Left cardiac atrium (tissue), 4 donors: ENCODE measurements at places on chromosomes 16 and 17. TPM values are rescaled to one million over a fixed set of nuclear protein-coding genes. Genes with fewer than 3 reads are reported as not detected.

DNA sequence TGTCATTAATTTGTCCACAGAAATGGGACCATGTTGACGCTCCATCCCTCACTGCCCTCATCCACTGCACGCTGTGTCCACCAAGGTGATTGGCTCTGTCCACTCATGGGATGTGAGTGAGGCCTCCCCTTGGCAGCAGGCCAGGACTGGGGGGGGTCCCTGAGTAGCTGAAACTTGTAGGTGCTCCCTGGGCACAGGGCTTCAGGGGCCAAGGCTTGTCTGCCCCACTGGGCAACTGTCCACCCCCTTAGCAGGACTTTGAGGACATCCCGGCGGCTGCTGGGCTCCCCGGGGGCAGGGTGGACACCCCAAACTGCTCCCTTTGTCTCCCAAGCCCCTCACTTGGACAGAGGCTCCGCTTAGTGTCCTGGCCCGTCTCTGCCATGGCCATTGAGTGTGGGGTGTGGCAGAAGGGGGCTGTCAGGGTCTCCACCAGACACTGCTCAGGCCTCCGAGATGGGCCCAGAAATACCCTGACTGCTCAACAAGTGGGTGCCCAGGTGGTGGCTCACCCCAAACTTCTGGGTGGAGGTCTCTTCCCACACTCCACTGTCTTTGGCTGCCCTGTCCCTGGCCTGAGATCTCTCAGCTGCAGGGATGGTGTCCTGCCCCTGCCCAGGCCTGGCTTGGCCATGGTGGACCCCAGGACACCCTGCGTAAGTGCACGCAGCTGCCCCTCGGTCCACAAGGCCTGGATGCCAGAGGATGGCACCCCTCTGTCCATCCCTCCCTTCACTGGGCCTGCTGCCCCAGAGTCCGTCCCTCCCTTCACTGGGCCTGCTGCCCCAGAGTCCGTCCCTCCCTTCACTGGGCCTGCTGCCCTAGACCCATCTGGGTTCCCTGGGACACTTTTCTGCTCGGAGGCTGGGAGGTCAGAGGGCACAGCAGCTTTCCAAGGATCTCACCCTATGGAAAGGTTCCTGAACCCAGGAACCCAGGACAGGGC, 2.9 kb upstream of the RAB40C start:
- DNase-seq, result peak; percentile 65

DNA sequence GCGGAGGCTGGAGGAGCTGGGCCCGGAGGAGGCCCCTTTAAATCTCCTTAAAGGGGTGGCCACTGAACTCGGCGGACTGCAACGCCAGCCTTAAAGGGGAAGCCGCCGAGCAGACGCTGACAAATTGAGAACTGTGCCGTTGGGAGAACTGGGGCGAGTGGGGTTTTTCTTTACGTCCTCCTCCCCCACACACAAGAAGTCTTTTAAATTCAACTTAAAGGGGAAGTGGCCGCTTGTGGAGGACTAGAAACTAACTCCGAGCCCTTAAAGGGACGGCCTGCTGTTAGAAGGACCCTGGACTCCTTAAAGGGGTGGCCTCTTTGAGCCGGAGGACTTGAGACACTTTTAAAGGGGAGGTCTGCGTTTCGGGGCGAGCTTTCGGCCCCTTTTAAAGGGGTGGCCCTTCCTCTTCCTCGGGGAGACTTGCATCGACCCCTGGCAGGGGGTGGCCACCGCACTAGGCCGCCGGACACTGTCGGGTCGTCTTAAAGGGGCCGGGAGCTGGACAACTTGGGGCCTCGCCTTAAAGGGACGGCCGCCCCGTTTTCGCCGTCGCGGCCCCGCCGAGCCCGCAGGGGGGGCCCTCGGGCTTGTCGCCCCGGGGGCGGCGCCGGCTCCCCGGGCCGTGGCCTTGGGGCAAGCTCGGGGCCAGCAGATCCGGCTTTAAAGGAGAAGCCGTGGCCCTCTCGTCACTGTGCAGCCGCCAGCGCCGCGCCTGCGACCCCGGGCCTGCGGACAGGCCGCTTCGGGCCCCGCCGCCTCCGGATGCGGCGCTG, 688 bp downstream of the FBRS start:
- peak; percentile 86 for DNase-seq

- DNase-seq, result no peak
These were observed 16.7 kb downstream of the DNAJC7 start for GRCh38 chr17:42000413-42001133.

The SOST gene
- not detected for total RNA-seq
